Stimulated activated CD8-positive, alpha-beta memory T cell treated with anti-CD3 and anti-CD28 coated beads, Interleukin-7, amount 100 ng/mL, for 48 hours (primary cell): ENCODE measurements at places on chromosomes 5 and 9.

GRCh38 chr5:178551059-178551458, 39.1 kb downstream of the COL23A1 start:
- no peak for DNase-seq

- DNase-seq, result no peak
Measured at GRCh38 chr9:111605041-111605559, 5.7 kb upstream of the PTGR1 start.

- no peak for DNase-seq
Measured at GRCh38 chr5:96692441-96692840, 30.3 kb downstream of the CAST start.

- DNase-seq, result no peak
Measured at GRCh38 chr9:135186248-135187164, 99.0 kb downstream of the OLFM1 start.

GRCh38 chr5:171306781-171307591, 2.1 kb upstream of the TLX3 start:
- DNase-seq, result no peak

DNA sequence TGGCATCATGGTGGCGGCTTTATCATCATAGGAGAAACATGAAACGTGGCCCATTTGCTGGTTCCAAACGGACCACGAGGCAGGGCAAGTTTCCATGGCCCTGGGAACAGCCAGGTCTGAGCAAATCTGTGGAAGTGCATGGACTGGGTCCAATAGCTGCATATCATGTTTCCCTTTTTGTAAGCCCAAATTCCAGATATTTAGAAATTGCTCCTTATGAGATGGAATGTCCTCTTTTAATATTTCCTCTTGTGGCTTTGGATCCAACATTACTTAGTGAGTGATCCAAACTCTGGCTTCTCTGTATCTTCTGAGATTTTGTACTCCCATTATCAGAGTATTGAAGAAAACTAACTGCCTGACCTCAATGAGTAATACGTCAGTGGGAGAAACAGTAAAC, 79.8 kb upstream of the FBXL7 start:
- no peak for DNase-seq

DNA sequence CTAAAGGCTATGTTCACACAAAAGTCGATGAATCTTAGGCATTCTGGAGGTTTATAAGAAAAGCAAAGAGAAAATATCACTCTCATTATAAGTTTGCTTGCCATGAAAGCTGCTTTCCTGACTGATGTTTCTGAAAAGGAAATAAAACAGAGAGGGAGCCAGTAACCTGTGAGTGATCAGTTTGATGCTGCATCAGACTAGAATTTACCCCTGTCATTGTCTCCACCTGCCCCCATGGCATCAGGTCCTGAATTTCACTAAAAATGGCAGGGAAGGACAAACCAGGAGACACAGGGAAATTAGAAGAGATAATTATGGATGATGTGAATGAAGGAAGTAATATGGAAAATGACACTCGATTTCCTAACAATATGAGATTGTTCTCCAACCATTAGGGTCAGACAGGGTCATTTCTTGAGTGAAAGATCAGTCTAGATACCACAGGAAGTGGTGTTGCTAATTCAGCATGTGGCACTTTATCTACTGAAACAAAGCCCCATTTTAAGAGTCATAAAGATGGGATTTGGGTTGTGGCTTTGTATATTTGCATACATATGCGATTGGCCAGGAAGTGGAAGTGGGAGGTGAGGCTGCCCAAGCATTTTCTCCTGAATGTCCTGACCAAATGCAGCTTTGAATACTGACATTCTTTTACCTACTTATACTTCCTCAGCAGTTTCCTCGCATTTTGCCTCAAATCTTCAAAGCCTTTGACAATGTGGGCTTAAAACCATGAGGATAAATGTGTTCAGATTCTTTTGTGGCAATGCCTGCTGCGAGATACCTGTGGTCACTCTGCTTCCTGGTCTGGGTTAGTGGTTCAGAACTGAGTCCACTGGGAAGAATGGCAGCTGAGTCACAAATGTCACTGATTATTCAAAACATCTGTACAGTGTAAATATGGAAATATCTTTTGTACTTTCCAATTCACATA, 29.7 kb downstream of the MEGF10 start:
- DNase-seq, result no peak

- DNase-seq, result no peak
Measured at GRCh38 chr5:67639976-67640375, 443.4 kb upstream of the CD180 start.

GRCh38 chr5:36300927-36301540, 668 bp downstream of the RANBP3L start:
- DNase-seq, result no peak

DNA sequence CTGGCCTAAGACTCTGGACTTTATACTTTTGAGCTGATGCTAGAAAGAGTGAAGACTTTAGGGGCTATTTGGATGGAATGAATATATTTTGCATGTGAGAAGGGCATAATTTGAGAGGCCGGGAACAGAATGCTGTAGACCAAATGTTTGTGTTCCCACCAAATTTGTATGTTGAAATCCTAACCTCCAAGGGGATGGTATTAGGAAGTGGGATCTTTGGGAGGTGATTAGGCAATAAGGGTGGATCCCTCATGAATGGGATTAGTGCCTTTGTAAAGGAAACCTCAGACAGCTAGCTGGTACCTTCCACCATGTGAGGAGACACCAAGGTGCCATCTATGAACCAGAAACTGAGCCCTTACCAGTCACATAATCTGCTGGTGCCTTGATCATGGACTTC, 165.1 kb upstream of the S1PR3 start:
- no peak for DNase-seq

- no peak for DNase-seq
Measured at GRCh38 chr5:97355775-97356174, 172.7 kb upstream of the RIOK2 start.

GRCh38 chr5:96660971-96661854, 963 bp upstream of the CAST start:
- DNase-seq, result peak; percentile 5

DNA sequence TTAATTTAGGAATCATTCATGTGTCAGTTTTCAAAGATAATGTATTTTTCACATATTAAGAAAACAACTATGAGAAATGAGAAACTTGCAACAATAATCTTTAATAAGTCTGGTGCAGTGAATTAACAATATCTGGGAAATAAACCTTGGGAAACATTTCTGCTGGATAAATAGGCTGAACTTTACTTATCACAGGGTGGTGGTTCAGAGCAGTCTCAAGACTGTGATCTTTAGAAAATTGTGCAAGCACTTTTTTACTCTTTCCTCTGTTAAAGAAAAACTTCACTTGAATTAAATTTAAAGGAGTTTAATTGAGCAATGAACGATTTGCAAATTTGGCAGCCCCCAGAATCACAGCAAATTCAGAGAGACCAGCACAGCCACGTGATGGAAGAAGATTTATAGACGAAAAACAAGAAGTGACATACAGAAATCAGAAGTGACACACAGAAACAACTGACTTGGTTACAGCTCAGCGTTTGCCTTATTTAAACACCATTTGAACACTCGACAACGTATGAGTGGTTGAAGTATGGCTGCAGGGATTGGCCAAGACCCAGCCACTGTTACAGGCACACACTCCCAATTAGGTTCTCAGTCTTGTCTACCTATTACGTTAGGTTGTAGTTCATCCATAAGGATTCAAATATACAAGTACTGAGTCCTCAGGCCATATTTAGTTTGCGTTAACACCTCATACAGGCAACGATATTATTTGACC, 631.9 kb downstream of the SLCO4C1 start:
- DNase-seq, result no peak

GRCh38 chr9:91426123-91426745, 2.6 kb upstream of the NFIL3 start:
- no peak for DNase-seq

GRCh38 chr5:14439087-14439871, 142.3 kb upstream of the OTULINL start:
- DNase-seq, result no peak

- DNase-seq, result no peak
Measured at GRCh38 chr5:14821100-14821845, 50.3 kb downstream of the ANKH start.

GRCh38 chr5:116573702-116574366, 789 bp downstream of the SEMA6A start:
- no peak for DNase-seq

DNA sequence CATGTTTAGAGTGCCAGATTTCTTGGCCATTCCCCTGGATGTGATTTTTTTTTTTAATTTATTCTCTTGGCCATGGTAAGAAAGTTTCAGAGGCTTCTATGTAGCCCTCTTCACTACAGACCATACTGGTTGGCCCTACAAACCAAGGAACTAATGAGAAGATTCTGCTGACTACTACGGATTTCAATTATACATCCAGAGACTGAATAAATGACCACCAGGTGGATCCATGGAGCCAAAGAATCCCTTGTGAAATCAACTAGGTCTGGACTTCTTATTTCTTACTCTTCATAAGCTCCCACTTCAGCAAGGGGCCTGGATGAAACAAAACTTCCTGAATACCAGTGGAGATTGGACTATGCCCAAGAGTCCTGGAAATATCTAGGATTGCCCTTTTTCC, 27.6 kb downstream of the ZNF622 start:
- no peak for DNase-seq

GRCh38 chr5:64759960-64760660, 8.4 kb downstream of the SREK1IP1 start:
- no peak for DNase-seq

DNA sequence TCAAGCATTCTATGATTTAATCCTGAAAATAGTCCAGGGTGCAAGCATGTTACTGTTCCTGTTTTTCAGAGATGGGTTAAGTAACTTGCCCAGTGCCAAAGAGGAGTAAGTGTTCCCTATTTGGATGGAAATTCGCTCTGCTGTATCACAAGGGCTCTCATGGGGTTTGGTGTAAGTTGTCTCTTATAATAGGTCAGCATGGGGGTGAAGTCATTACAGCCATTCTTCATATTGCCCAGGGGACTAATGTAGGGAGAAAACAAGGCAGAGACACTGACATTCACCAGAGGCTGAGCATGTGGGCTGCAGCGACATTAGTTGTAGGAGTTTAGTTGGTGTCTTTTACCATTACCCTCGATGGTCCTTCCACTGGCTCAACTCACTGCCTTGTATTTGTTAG, 142.1 kb upstream of the GLRA1 start:
- no peak for DNase-seq

DNA sequence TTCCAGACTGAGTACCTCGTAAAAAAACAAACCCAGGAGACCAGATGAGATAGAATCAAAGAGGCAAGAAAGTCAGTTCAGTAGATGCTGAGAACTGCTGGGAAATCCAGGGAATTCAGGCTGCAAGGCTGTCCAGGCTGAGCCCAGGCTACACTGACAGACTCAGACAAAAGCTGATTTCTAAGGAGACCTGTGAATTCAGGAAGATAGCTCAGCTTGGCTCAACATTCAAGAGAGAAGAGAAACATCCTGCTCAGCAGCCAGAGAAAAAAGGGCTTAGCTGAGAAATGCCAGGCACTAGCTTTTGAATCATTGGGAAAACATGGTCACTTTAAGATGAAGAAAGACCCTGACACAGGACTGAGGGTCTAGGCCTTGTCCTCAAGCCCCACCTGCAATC, 118.2 kb upstream of the SLC44A1 start:
- no peak for DNase-seq

DNA sequence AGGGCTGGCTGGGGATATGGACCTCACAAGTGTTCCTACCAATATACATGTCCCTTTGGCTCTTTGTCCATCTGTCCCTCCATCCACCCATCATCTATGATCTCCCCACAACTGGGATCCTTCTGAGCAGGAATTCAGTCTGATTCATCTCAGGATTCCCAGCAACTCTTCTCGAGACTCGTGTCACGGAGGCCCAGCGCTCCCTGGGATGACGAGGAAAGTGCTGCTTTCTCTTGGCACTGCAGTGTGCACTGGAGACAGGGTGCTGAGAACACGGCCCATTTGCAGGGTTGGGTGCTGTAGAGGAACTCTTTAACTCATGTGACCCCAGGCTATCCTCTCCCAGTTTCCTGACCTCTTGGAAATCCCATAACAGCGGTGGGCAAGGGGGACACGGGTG, 72.9 kb downstream of the ANGPTL2 start:
- DNase-seq, result no peak

DNA sequence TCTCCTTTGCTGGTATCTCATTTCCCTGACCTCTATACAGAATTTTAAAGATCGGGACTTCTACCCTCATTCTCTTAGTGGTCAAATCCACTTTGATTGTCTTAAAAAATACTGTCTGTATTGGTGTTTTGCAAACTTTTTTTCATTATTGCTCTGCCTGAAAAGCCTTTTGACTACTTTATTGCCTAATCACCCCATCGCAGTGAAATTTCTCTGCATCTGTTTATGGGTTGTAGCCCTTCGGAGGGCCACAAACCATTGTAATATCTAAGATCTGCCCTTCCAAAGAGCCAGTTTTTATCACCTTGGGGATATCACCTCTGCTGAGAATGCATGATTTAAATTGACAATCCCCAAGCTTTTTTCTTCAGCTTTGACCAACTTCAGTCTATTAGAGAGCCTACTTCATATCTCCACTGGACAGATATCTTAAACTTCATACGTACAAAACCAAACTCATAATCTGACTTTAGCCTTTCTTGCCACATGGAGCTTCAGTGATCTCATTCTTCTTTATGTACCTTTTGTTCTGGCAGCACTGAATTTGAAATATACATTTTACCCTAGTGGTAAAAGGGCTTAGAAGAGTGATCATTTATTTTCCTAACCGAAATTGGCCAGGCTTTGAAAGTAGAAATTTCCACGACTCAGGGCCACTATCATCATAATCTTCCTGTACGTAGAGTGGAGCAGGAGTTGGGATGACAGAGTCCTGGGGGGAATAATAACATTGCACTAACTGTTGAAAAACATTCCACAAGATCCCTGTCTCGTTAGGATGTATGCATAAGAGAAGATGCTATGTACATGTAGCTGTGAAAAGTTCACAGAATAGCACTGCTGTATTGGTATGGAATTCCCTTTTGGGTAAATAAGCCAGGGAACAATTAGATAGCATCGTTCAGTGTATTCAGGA, 21.4 kb downstream of the KIF2A start:
- no peak for DNase-seq

DNA sequence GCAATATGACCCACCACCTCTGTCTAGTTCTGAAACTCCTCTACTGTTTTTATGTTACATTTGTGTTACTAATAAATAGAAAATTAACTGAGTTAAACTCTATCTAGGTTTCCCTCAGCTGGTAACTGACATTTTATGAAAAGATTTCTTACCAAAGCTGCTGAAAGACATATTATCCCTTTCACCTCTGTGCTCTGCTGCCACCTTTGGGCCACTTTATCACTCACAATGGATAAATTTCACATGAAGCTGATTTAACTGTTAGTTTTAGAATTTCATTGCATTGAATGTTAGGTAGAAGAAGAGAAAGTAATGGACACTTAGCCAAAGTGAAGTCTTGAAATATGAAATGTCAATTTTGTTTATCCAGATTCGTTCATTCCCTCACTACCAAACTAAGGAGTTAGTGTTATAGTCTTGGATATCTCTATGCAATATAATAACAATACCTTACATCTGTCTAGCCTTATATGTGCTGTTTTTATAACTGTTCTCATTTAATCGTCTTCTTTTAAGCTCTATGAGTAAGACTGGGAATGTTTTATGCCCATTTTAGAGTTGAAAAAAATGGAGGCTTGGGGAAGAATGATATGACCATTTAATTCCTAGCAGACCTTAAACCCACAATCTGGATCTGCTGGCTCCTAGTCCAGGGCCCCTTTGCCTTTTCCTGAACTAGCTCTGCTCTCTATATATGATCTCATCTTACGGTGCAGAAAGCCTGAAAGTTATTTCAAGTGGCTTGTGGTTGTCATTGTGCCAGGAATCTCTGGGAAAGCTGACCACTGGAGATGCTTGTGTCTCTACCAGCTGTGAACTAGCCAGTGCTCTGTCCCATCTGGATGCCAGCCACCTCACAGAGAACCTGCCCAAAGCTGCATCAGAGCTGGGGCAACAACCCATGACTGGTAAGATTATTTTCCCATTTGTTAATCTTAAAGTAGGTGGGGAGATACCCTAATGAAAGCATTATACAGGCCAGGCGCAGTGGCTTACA, 97.1 kb downstream of the GOLPH3 start:
- peak; percentile 5 for DNase-seq
